RCC 7860 (cell line): ENCODE measurements at places on chromosomes 3 and 15.
A peak's percentile ranks its signal among the peaks of the same experiment; 100 is the strongest.

DNA sequence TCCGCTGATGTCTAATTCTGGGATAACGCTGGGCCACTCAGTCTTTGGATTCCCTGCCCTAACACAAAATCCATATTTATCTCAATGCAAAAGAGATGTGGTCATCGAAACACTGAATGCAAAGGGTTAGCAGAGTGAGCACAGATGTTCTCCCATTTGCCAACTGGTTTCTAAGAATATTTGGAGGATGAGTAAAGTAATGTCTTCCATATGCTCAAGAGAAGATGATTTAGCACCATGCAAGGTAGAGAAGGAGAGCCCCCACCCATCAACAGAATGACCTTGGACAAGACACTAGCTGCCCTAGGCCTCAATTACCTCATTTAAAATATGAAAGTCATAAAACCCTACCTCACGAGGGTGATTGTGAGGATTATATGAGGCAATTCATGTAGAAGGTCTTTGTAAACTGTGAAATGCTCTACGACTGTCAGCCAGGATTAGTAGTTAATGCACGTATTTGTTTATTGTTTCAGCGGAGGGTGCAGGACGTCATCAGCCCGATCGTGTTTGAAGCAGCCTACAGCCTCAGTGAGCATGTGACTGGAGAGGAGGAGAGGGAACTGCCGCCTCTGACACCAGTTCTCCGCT lies 232.9 kb upstream of the CTDSPL start:
- no peak for DNase-seq

DNA sequence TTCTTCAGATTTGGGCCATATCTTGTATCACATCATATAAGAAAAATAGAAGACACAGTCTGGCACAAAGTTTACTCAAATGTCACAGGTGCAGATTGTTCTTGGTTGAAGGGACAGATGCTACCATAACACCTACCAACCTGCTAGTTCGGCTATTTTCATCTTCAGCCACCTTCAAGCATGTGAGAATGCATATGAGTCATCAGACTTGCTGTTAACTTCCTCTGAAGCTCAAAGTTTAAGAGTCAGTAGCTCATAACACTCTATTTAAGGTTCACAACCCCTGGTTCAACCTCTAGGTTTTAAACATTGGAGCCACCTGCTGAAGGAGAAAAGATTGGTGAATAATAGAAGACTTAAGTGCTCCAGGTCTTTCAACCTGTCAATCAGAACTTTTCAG lies 522.8 kb downstream of the NLGN1 start:
- DNase-seq, result peak; percentile 16

DNA sequence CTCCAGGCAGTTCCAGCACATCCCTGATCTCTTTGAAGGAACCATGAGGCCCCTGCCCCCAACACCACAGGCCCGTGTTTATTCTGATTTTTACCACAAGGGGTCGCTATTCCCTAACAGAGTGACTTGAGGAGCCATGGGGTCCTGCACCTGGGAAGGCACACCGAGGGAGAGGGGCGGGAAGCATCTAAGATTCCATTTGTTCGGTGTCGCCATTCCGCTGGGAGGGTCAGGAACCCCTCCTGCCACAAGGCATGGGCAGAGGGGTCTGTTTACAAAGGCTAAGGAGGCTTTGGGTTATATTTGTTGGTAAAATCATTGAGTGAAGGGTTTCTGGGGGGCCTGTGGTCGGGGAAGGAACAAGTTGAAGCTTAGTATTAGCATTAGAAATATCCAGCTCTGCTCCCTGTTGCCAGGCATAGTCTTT lies 77.1 kb downstream of the WDR76 start:
- DNase-seq, result peak; percentile 44

- DNase-seq, result peak; percentile 23
These were observed 26.5 kb upstream of the CD47 start for GRCh38 chr3:108117241-108117775.

- DNase-seq, result no peak
These were observed 155.1 kb downstream of the LRTM1 start for GRCh38 chr3:54772746-54773145.

GRCh38 chr15:70714015-70714414 lies 49.3 kb downstream of the UACA start:
- peak; percentile 11 for DNase-seq

DNA sequence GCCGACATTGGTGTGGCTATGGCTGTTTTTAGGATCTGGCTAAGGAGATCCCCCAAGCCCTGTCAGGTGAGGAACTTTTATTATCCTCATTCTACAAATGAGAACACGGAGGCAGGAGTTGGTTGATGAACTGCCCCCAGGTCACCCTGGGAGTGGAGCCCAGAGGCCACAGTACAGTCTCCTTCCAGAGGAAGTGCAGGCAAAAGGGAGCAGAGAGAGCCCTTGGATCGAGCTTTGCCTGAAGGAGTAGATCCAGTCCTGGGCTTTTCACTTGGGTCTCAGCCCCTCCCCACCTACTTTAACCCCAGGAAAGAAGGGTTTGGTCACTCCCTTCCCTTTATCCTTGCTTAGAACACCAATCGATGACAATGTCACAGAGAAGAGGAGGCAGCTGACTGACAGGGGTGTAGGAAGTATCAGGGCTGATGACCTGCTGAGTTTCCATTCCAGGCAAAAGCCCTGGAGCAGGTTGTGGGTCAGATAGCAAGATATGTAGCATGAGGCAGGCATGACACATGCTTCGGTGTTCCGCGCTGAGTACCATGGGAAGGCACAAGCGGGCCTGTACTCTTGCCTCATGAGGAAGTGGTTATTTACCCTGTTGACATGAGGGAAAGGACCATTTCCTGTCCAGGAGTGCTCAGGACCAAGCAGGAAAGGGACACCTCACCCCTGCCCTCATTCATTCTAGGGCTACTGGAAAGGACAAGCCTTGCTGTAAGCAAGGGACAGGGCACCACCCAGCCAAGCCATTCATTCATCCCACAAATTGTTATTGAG lies 5.8 kb upstream of the PLA2G4D start:
- peak; percentile 17 for DNase-seq

- DNase-seq, result no peak
These were observed 657.5 kb upstream of the DPPA4 start for GRCh38 chr3:109994853-109995252.

DNA sequence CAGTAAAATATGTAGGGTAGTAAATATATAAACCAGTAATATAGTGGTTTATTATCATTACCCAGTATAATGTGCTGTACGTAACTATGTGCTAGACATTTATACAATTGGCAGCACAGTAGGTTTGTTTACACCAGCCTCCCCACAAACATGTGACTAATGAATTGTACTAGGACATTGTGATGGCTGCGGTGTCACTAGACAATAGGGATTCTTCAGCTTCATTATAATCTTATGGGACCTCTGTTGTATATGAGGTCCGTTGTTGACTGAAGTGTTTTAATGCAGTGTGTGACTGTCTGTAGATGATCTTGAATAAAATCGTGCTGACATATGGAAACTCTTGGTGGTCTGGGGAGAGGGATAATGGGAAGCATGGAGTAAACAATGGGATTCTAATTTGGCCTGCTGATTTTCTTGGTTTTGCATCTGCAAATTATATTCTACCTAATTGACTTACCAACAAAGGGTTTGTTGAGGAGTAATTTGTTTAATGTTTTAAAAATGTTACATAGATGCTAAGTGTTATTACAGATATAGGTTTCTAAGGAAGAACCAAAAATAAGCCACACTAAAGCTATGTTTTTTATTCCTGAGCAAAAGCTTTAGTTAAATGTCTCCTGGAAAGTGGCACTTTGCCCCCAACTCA lies 496.5 kb upstream of the TBL1XR1 start:
- DNase-seq, result no peak

GRCh38 chr3:194573680-194574437 lies 59.4 kb downstream of the TMEM44 start:
- peak; percentile 71 for DNase-seq

DNA sequence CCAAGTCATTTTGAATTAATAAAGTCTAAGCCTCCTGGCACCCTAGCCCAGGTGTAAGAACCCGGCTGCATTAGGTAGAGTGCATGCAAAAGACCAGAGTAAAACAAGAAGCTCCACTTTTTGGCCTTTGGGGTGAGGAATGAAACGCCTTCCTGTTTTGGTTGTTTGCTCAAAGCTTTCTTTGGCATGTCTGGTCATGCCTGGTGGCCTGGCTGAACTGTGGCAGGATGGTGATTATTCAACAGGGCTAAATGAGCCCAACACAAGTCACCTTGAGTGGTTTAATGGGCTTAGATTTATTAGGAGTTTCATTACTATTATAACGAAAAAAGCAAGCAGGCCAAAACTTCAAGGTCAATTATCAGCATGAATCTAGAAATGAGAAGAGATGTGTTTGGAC lies 40.9 kb upstream of the LDHAL6B start:
- DNase-seq, result no peak

GRCh38 chr15:23857028-23857641 lies 170.0 kb upstream of the NDN start:
- DNase-seq, result no peak

GRCh38 chr3:23938688-23939087 lies 6.4 kb upstream of the NR1D2 start:
- no peak for DNase-seq

DNA sequence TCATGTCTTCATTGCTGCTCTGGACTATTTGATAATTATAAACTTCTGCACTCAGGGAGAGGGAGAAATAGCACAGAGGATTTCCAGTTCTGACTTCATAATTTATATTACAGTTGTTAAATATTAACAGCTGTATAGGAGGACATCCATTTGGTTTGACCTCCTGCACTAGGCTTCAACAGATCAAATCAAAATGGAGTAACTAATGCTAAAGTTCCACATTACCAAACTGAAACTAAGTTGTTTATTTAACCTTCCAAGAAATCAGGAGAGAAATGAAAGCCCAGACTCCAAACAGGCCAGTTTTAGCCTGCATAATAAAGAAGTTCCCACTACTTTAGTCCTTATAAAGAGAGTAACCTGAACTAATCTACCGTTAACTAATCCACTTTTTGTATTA lies 4.6 kb downstream of the PLSCR2 start:
- DNase-seq, result no peak

DNA sequence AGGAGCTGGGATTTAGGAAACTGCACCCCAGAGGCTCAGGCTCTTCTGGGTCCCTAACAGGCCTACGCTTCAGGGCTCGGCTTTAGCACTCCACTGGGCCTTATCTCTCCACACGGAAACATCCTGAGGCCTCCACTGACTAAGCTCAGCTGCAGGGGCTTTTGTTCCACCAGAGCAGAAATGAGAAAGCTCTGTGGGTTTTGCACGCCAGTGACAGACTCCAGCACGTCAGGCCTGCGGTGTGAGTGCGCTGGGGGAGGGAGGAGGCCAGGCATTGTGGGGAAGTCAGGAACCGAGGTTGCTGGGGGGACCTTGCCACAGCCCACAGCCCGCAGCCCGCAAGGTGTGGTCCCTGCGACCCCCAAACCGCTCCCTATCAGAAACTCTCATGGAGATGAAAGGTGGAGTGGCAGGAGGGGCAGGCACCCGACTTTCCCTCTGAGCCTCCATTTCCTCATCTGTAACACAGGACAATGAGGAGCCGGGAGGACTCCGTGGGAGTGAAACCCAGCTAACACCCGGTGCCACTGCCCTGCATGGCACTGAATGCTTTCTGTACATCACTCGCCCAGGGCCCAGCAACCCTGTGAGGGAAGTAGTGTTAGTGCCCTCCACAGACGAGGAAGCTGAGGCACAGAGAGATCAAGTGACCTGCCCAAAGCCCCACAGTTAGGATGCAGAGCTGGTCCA lies 106.5 kb downstream of the TPRA1 start:
- DNase-seq, result no peak

DNA sequence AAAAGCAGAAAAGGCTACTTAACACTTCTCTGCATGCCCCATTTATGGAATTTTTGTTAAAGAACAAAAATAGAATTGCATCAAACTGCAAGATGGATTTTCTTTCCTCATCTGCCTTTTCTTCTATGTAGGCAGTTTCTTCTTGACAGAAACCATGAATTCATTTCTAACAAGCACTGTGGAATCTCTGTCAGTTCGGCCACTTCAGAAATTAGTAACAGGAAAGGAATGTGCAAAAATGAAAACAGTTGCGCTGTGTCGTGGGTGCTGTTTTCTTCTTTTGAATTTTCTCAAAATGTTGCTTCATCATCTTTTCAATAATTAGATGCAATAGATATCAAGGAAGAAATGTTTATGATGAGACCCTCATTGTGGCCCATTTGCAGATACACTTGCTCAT lies 151.6 kb downstream of the FOXB1 start:
- DNase-seq, result no peak

GRCh38 chr15:60585743-60586708 lies 107.1 kb upstream of the ICE2 start:
- DNase-seq, result peak; percentile 43

DNA sequence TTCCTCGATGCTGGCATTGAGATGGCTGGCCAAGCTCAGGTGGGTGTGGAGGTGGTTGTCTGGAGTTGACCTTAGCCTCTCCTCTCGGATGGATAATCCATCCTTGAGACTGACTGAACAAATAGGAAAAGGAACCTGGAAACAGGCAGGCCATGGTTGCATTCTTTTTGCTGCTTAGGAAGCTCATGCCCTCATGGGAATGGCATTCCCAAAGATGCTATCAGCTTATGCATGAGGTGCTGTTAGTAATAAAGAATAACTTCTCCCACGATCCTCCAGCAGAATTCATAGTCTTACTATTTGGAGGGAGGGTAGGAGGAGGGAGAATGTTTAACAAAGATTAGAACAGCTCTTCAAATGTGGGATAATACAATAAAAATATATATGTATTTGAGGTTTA lies 303.0 kb upstream of the TPM1 start:
- DNase-seq, result peak; percentile 63

DNA sequence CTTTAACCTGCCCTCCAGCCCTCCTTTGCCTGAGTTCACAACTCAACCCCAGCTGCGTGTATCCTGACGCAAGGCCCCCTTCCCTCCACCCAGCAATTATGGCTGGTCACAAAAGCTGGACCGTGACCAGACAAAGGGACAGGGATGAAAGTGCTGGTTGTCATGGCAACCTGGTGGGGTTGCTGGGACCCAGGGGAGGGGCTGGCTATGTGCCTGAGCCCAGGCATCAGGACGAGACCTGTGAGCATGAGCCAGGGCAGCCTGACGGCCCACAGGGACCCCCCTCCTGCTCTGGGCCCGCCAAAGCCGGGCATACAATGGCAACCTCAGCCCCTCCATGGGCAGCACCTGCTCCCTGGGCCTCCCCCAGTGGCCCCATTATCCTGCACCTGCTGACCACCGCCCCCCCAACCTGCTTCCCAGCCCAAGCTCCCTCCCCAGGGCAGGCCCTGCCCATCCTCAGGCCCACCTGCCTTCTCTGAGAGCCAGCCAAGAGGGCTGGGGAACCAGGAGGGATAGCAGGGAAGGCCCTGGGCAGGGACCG lies 4.5 kb upstream of the DNAH1 start:
- DNase-seq, result no peak

- no peak for DNase-seq
These were observed 65.5 kb downstream of the THBS1 start for GRCh38 chr15:39646425-39646824.

DNA sequence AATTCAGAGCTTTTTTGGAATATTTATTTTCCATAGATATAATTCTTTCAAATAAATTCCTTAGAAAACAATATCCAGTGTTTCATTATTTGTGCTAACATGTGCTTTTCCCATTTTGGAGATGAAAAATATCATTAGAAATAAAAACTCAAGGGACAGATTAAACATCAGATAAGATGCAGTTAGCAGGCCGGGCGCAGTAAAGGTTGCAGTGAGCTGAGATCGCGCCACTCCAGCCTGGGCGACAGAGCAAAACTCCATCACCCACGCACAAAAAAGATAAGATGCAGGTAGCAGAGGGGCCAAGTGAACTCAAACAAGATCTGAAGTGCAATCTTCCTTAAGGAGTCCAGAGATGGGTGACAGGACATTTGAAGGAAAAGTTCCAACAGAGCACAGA lies 48.0 kb downstream of the ZNF445 start:
- DNase-seq, result no peak

- peak; percentile 62 for DNase-seq
These were observed 6.5 kb downstream of the CCDC33 start for GRCh38 chr15:74242441-74243185.
